Activated CD4-positive, alpha-beta T cell treated with anti-CD3 and anti-CD28 coated beads for 36 hours (primary cell): ENCODE measurements at places on chromosomes 1 and 21.
A peak's percentile ranks its signal among the peaks of the same experiment; 100 is the strongest.

GRCh38 chr1:231182317-231182716 is 20.5 kb downstream of the TRIM67 start:
- no peak for DNase-seq

- DNase-seq = no peak
Observed at GRCh38 chr1:232417636-232418248, 212.2 kb downstream of the SIPA1L2 start.

GRCh38 chr1:88327391-88328267 is 356.4 kb upstream of the PKN2 start:
- DNase-seq = peak; percentile 10

GRCh38 chr1:154295408-154296235 is 23.2 kb downstream of the HAX1 start:
- no peak for DNase-seq

- DNase-seq = peak; percentile 56
Observed at GRCh38 chr1:233240829-233241682, 54.5 kb downstream of the PCNX2 start.

DNA sequence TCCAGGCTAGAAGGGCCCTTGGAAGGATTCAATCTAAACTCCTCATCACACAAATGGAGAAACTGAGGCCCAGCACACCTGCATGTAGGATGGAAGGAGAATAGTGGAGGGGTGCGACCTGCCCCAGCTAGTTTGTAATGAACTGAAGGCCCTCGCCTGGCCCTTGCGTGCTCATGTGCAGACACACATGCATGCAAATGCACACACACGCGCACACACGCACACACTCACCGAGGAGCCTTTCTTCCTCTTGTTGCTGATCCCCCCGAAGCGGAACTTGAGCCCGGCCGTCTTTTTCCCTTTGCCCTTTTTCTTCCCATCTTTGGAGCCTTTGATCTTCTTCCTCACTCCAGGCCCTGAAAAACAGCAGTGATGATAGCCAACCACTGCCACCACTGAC is 27.9 kb downstream of the CHD5 start:
- no peak for DNase-seq

GRCh38 chr1:189851806-189852367 is 625.8 kb downstream of the BRINP3 start:
- DNase-seq = no peak

DNA sequence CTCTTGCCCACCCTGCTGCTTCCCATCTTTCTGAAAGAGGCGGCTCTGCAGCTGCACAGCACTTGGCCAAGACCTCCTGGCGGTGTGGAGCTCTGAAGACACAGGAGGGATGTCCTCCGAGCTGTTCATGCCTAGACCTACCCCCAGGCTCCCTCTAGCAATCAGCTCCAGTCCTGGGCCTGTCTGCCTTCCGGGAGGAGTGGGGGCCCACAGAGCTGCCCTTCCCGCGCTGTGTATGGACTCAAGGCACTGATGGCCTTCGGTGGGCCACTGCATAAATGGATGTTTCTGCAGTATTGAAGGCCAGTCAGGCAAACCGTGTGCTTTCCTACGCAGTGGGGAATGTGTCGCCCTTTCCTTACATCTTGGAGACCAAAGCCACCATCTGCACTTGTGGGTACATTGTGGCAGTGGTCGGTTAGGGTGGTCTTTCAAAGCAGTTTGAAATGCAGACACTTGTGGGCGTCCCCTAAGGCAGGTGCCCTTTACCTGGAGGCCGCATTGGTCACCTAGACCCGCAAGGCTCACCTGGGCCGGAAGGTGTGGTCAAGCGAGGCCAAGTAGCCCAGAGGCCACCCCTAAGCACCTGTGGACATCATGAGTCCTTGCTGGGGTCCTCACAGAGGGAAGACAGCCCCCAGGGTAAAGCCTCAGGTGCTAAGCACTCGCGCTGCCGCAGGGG is 912 bp upstream of the PKNOX1 start:
- no peak for DNase-seq

DNA sequence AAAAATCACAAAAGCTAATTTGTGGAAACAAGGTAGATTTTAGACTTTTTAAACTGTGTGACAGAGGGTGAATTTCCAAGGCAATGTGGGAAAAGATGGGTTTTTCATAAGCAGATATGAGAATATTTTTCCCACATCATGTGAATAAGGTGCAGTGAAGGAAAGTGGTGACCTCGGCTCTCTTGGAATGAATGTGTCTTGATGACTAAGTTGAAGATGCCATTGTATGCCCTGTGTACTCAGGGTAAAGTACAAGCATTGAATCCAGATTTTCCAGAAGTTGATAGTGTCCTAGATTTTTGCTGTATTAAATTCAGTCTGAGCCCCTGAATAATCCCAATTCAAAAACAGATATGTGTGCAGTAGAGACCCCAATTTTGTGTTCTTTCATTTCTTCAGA is 442.6 kb upstream of the ADGRL2 start:
- DNase-seq = no peak
